ENCODE measurements at places on chromosomes 2 and 18. TPM values are rescaled to one million over a fixed set of nuclear protein-coding genes. Genes with fewer than 3 reads are reported as not detected.

- no peaks in the 10 kb centered on the region for H3K27me3 ChIP-seq
- H3K36me3 ChIP-seq = no peaks in the 10 kb centered on the region
- H3K4me3 ChIP-seq = no peak overlapping the region
- no peak overlapping the region for H3K27ac ChIP-seq
- no peak for DNase-seq
Measured at GRCh38 chr2:102663381-102663780, 44.0 kb downstream of the SLC9A2 start.

DNA sequence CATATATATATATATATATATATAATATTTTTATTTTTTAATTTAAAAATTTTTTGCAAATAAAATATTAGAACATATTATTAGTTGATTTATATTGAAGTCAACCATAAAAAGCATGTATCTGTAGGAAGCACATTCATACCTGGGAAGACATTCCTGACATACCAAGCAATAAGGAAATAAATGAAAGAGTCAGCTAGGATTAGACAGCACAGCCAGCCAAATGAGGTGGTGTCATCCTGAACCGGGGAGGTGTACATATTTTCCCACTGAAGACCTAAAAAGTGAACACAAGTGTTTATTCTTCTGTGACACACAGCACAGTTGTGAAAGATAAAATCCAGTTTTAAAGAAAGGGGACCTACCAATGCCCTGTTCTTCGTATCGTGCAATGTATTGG lies 149.2 kb downstream of the ABCA12 start:
- H3K27me3 ChIP-seq = no peaks in the 10 kb centered on the region
- no peak overlapping the region for H3K27ac ChIP-seq
- H3K4me3 ChIP-seq = no peak overlapping the region
- H3K4me1 ChIP-seq = no peaks in the 10 kb centered on the region
- no peak for DNase-seq

DNA sequence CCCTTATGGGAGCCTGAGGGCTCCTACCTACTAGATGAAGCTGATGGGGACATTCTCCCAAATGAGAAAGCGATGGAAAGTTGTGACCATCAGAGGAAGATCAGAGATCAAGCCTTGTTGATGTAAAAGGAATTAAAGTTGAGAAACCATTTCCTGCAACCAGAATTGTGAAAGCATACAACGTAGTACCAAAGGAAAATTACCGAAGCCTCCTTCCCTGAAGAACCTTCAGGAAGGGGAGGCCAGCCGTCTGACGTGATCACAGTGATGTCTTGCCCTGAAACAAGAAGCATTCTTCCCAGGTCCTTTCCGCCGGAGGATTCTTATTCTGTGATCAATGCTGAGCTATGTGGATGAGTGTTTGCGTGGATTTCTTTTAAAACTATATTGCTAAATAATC lies 211.6 kb upstream of the TNP1 start:
- no peaks in the 10 kb centered on the region for H3K36me3 ChIP-seq
- no peak overlapping the region for H3K27ac ChIP-seq
- no peaks in the 10 kb centered on the region for H3K27me3 ChIP-seq
- DNase-seq = no peak
- H3K4me1 ChIP-seq = peaks cover 18% of the 10 kb centered on the region

DNA sequence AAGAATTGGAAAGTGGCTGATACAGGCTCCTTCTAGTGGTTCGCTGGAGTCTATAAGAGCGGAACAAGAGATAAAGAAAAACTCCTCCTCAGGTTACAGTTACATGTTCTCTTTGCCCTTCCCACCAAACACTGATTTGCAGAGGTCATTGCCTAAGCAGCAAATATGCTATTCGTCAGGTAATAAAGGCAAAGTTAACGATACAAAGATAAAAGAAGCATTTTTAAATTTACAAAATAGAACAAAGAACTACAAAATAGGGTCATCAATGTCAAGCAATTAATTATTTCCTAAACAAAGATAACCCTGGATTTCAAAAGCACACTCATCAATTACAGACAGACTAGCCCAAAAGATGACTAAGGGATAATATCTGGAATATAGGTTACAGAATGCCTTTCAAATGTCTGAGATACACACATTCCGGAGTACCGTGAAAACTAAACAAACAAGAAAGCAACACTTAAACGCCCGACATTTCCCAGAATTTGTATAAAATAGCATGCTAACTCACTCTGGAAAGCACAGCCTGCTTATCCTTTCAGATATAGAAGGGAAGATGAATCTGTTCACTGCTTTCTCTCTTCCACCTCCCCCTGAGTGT lies 186.4 kb downstream of the MREG start:
- H3K36me3 ChIP-seq = no peaks in the 10 kb centered on the region
- H3K27ac ChIP-seq = no peak overlapping the region
- H3K27me3 ChIP-seq = no peaks in the 10 kb centered on the region
- DNase-seq = no peak

DNA sequence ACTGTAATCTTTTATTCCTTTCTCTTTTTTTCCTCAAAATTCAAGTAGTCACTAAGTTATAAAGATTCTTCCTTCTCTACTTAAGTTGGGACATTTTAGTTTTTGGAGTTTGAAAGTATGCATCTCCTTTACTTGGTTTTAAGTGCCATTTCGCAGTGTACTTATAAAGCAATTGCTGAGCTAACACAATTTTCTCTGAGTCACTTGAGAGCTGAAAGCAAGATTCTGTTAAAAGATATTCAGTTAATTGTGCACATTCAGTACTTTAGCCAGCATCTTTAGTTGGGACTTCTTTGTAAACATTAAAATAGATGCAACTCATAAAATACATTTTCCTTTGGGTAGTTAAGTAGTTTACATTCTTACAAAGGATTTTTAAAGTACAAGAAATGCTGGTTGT lies 136.0 kb downstream of the GFPT1 start:
- no peaks in the 10 kb centered on the region for H3K27me3 ChIP-seq
- no peak overlapping the region for H3K27ac ChIP-seq
- no peak overlapping the region for H3K4me3 ChIP-seq
- no peaks in the 10 kb centered on the region for H3K4me1 ChIP-seq
- no peaks in the 10 kb centered on the region for H3K36me3 ChIP-seq

GRCh38 chr2:2926009-2926857 lies 451.4 kb downstream of the EIPR1 start:
- no peak overlapping the region for H3K4me3 ChIP-seq
- H3K27me3 ChIP-seq = no peaks in the 10 kb centered on the region
- H3K4me1 ChIP-seq = no peaks in the 10 kb centered on the region
- H3K36me3 ChIP-seq = no peaks in the 10 kb centered on the region

- no peaks in the 10 kb centered on the region for H3K27me3 ChIP-seq
- H3K4me1 ChIP-seq = no peaks in the 10 kb centered on the region
- H3K4me3 ChIP-seq = no peak overlapping the region
- no peak for DNase-seq
- H3K27ac ChIP-seq = no peak overlapping the region
Measured at GRCh38 chr2:23698116-23698693, 228.7 kb downstream of the ATAD2B start.

- no peak overlapping the region for H3K4me3 ChIP-seq
- H3K4me1 ChIP-seq = peaks cover 16% of the 10 kb centered on the region
- no peak for DNase-seq
- peak overlapping the region; percentile 41 for H3K27ac ChIP-seq
- no peaks in the 10 kb centered on the region for H3K36me3 ChIP-seq
- H3K27me3 ChIP-seq = no peaks in the 10 kb centered on the region
Measured at GRCh38 chr18:8562070-8562469, 47.2 kb upstream of the RAB12 start.

DNA sequence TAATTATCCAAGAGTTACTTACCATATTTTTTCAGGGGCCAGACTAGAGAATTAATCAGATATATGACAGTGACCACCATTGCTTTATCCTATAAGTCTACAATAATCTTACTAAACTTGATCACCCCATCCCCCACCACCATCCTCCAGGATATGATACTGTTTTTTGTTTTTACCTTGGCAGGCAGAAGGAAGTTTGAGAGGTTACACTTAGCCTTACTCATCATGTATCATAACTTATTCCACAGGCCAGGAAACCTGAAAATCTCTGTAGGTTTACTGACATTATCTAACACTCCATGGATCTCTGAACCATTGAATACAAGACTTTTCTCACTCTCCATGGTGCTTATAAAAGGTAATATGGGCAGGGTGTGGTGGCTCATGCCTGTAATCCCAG lies 602.7 kb downstream of the KCNJ3 start:
- no peaks in the 10 kb centered on the region for H3K4me1 ChIP-seq
- no peak for DNase-seq
- no peak overlapping the region for H3K27ac ChIP-seq
- no peaks in the 10 kb centered on the region for H3K36me3 ChIP-seq
- H3K27me3 ChIP-seq = no peaks in the 10 kb centered on the region

DNA sequence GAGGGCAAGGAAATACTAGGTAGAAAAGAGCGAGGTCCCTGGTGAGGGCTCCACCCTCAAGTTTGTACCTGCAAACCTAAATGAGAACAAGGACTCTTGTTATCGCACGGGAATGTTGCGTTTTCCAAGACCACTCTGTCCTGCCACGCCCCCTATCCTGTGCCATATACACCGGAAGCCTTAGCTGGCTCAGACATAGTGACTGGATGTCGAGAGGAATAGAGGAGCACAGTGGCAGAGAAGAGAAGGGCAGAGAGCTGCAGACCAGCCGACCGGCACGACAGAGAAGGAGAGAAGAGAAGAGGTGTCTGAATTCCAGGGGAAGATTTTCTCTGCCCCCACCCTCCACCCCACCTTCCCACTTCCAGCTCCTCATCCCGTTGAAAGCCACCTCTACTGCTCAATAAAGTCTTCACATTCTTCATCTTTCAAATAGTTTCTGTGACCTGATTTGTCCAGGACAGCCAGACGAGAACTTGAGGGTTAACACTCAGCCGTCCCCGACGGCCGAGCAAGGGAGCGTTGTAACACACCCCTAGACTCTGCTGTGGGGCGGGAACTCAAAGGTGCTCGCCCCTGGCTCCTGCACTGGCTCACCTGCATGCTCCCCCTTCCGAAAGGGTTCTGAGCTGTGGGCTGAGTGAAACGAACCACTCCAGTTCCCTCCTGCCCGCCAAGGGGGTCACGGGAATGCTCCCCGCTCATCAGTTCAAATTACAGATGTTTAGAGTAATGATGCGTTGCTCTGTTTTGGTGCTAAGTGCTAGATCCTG lies 24.9 kb upstream of the COL3A1 start:
- no peak overlapping the region for H3K27ac ChIP-seq
- no peak for DNase-seq
- H3K4me3 ChIP-seq = no peak overlapping the region
- H3K27me3 ChIP-seq = no peaks in the 10 kb centered on the region

DNA sequence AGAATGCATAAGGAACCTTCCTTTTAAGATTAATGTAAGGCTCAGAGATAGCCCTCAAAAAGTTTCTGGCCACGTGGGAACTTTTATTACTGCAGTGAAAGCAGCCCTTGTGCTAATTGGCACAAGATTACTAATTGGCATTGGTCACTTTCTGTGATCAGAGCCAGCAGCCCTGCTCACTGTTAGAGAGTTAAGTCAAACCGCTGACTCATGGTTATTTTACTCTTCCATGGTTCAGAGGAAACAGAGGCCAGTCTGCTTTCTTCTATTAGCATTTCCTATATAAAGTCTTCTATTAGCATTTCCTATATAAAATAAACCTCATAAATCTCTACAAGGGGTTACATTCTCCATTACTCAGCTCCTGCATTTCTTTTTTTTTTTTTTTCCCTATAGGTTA lies 1.5 kb upstream of the SLC35G4 start:
- peaks cover 6% of the 10 kb centered on the region for H3K27me3 ChIP-seq
- H3K27ac ChIP-seq = no peak overlapping the region
- no peaks in the 10 kb centered on the region for H3K36me3 ChIP-seq
- H3K4me3 ChIP-seq = no peak overlapping the region

DNA sequence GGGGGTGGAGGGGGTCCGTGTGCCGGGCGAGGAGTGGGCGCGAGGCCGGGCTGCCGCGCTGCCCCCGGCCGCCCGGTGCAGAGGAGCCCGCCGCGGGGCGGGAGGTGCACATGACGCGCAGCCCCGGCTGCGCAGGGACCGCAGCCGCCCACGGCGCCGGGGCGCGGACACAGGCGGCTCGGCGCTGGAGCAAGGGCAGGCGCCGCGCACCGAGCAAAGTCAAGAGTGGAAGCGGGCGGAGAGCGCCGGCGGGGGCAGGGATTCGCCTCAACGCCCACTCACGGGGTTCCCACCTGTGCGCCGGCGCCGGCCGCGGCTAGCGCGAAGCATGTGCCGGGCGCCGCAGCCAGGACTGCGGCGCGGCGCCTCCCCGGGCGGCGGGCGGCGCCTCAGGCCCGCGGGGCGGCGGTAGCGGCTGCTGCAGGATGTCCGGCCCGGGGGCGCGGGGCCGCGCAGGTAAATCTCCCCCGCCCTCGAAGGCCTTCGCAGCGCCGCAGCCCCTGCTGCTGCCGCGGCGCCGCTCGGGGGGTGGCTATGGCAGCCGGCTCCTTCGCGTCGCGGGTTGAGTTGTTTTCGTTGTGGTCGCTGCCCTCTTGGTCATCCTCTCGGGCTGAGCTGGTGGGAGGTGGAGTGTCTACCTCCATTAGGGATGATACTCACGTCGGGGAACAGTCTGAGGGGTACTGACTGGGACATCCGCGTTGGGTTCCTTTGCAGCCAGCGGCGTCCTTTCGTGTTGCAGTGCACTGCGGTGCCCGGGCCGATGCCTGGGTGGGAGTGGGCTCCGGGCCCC lies 216.3 kb upstream of the DTNA start:
- peak overlapping the region; percentile 73 for H3K4me3 ChIP-seq
- H3K4me1 ChIP-seq = peaks cover 6% of the 10 kb centered on the region
- peak overlapping the region; percentile 89 for H3K27ac ChIP-seq
- no peaks in the 10 kb centered on the region for H3K27me3 ChIP-seq

DNA sequence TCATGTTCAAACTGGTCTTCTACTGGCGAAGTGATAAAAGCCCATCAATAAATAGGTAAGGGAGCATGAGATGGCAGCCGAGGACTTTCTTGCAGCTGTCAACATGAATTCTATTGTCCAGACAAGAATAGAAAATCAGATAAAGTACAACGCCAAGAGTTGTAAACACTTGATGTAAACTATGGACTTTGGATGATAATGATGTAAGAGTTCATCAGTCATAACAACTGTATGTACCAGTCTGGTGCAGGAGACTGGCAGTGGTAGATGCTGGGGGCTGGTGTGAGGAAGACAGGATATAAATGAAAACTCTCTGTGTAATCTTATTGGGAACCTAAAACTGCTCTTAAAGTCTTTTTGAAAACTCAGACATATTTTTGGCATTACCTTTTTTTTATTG lies 155.9 kb upstream of the RASGRP3 start:
- no peaks in the 10 kb centered on the region for H3K36me3 ChIP-seq
- no peak overlapping the region for H3K4me3 ChIP-seq
- H3K27ac ChIP-seq = no peak overlapping the region
- H3K27me3 ChIP-seq = no peaks in the 10 kb centered on the region

GRCh38 chr2:130825231-130825965 lies 11.3 kb upstream of the ARHGEF4 start:
- H3K27ac ChIP-seq = no peak overlapping the region
- H3K36me3 ChIP-seq = no peaks in the 10 kb centered on the region
- no peak overlapping the region for H3K4me3 ChIP-seq
- no peak for DNase-seq

The B3GNT7 gene
- total RNA-seq = 18.4 TPM

The STEAP3 gene
- 15.1 TPM for total RNA-seq

The MREG gene
- 0.31 TPM for total RNA-seq

The PER2 gene
- 5.4 TPM for total RNA-seq

The CYP1B1 gene
- total RNA-seq = 11.2 TPM

The PIGN gene
- total RNA-seq = 18.6 TPM

The CCBE1 gene
- total RNA-seq = 0.23 TPM

All from heart left ventricle (tissue), 16 donors.